Activated CD8-positive, alpha-beta memory T cell treated with anti-CD3 and anti-CD28 coated beads for 1 hour (primary cell): ENCODE measurements at places on chromosomes 6 and 20.

- no peak for DNase-seq
These were observed 150.1 kb downstream of the DOK5 start for GRCh38 chr20:54625497-54625896.

DNA sequence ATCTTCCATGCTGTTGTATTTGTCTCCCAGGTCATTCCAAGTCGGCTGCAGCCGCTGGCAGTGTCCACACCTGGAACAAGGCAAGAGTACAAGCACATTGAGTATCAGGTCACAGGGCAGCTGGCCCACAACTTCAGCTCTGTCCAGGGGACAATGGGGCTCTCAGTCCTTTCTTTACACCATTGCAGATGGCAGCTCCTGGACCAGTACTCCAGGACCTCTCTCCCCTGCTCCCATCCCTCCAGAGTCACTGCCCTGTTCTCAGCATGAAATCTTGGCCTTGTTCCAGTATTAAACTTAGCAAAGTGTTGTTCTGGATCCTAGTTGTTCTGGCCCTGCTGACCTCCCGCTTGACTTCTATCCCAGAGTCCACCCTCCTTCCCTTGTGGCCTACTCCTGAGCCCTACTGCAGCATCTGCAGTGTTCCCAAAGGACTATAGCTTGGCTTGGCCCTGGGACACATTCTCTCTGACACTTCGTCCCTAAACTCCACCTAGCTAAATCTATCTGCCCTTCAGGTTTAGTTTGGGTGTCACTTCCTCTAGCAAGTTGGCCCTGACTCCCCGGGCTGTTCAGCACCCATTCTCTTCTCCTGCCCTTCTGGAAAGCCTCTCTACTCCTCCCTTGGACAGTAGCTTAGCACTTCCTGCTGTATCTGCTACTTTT, 5.8 kb downstream of the TXNDC5 start:
- no peak for DNase-seq

DNA sequence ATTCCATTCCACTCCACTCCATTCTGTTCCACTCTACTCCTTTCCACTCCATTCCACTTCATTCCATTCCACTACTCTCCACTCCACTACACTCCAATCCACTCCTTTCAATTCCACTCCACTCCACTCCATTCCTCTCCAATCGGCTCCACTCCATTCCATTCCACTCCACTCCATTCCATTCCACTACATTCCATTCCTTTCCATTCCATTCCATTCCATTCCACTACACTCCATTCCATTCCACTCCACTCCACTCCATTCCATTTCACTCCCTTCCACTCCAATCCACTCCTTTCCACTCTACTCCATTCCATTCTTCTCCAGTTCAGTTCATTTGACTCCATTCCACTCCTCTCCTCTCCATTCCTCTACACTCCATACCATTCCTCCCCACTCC, 26.2 kb upstream of the DEFB125 start:
- no peak for DNase-seq

DNA sequence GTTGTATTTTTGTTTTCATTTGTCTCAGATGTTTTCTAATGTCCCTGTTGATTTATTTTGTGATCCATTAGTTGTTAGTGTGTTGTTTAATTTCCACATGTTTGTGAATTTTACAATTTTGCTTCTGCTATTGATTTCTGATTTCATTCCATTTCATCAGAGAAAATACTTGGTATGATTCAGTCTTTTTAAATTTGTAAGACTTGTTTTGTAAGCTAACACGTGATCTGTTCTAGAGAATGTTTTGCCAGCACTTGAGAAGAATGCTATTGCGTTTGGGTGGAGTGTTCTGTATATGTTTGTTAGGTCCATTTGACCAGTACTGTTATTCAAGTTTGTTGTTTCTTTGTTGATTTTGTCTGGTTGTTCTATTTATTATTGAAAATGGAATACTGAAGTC, 53.9 kb downstream of the KIZ start:
- no peak for DNase-seq

- no peak for DNase-seq
These were observed 247.9 kb downstream of the ZNF217 start for GRCh38 chr20:53345536-53346334.

DNA sequence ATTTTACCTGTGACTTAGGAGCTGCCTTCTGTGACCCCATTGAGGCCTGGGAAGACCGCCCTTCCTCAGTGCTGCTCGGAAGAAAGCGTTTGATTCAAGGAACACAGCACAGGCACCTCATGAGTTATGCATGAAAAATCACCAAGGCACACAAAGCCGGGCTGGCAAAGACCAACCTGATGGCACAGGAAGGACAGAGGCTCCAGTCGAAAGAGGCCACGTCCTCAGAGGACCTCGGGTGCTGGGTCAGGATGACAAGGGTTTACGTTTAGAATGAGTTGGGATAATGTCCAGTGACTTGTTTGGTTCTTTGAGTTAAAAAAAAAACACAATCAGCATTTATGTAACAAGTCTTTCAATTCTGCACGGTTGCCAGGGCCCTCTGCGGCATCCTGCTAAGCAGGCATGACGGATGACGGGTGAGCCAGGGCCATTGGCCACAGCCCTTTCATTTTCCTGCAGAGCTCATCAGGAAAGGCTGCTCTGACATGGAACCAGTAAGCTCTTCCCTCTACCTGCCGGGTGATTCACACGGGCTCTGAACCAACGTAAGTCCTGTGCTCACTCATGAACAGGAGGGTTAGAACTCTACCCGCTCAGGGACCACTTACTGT, 112.8 kb downstream of the DACT2 start:
- DNase-seq: no peak

GRCh38 chr6:1390946-1391799, 1.8 kb downstream of the FOXF2 start:
- no peak for DNase-seq

DNA sequence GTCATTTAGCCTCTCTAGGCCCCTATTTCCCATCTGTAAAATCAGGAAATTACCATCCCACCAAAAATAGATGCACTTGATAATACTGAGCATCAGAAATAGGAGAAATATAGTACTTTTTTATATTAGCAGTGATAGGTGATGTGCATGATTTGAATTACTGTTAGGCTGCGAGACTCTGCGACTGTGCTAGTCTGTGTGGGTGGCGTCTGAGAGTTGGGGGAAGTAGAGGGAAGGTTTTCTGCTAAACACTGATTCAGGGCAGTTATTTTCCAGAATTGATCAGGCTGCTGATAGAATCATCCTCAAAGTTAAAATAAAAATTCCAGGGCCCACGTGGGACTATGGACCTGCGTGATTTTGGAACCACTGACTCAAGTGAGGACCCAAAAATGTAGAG, 60.4 kb upstream of the ARMH2 start:
- no peak for DNase-seq

DNA sequence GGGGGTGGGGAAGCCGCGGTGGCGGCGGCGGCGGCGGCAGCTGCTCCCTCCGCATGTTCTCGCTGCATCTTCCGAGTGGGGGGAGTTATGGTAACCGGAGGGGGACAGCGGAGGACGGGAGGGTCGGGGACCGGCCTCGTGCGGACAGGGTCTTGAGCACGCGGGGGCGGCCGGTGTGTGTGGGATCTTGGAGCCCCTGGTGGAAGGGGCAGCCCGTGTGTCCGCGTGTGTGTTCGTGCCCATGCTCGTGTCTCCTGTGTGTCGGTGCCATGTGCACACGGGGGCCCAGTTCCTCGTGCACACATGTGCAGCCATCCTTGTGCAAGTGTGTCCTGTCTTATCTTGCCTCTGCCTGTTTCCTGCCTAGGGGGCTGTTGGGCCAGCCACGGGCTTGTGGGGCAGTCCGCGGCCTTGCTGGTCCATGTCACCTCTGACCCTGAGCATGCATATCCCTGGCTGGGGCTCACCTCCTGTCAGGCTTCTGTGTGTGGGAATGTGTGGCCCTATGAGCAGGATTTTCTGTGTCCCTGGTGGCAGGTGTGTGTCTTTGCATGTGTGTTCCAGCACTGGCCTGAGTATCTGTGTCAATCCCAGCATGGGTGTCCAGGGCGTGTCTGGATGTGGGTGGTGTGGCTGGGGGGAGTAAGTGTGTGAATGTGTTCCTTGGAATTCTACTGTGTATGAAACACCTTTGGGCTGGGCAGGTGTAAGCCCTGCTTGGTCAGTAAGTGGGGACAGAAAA, 8.5 kb downstream of the SYNGAP1 start:
- DNase-seq: no peak

- DNase-seq: no peak
These were observed 62.6 kb upstream of the PMEPA1 start for GRCh38 chr20:57772349-57772964.

GRCh38 chr6:108179741-108180140, 13.9 kb downstream of the NR2E1 start:
- no peak for DNase-seq

- no peak for DNase-seq
These were observed 36.8 kb upstream of the RNF24 start for GRCh38 chr20:4052139-4052480.

DNA sequence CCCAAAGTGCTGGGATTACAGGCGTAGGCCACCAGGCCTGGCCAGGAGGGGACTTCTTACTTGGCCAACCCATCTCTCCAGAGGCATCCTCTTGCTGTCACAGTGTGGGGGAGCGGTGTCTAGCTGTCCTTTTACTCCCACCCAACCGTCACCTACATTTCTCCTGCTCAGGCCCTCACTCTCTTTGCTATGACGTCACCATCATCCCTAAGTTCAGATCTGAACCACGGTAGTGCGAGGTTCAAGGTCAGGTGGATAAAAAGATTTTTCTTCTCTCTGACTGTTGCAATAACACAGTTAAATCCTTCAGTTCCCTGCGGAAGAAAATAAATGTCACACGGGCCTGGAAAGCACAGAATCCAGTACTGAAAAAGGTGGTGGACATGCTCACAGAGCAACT, 7.3 kb upstream of the RAET1L start:
- no peak for DNase-seq

DNA sequence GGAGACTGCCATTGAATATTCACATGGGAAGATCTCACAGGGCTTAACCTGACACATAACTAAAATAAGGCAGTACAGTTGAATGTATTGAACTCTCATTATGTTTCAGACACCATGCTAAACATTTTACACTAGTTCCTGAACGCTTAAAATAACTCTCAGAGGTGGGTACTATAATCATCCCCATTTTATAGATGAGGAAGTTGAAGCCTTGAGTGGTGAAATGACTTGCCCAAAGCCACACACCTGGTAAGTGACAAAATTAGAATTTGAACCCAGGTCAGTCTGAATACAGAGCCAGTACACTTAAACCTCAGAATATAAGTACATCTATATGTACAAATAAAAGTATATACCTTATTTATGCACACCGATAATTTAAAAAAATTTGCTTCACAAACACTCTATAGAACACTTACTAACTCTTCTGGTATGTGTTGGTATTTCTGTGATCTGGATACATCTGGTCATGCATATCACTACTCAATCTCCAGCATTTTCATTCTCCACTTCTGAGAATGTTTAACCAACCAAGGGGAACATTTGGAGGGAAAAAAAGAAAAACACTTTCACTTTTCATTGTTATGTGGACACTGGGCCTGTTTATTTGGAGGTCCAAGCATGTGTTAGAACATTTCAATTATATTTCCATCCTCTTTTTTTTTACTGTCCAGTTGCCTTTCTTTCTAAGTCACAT, 4.6 kb upstream of the BICRAL start:
- DNase-seq: no peak

DNA sequence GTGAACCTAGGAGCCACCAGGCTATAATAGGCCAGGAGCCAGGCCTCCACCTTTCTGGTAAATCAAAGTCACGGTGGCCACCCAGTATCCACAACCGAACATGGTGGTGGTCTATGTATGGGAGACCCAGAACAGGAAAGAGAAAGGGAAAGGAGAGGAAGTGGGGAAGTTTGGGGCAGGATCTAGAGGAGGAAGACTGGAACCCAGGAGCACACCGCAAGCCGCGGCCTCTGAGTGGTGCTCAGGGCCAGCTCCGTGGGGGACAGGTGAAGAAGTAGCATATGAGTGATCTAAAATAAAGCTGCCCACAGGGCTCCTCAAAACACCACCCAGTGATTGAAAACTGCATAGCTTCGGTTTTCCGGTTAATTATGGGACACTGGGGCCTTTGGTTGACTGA, 214.8 kb downstream of the ZDHHC14 start:
- no peak for DNase-seq

GRCh38 chr6:28212510-28213212, 12.4 kb upstream of the ZSCAN9 start:
- no peak for DNase-seq
